ENCODE measurements at places on chromosomes 7 and 10.

- DNase-seq: no peak
Measured at GRCh38 chr10:48938281-48938680, 1.4 kb downstream of the LRRC18 start.

DNA sequence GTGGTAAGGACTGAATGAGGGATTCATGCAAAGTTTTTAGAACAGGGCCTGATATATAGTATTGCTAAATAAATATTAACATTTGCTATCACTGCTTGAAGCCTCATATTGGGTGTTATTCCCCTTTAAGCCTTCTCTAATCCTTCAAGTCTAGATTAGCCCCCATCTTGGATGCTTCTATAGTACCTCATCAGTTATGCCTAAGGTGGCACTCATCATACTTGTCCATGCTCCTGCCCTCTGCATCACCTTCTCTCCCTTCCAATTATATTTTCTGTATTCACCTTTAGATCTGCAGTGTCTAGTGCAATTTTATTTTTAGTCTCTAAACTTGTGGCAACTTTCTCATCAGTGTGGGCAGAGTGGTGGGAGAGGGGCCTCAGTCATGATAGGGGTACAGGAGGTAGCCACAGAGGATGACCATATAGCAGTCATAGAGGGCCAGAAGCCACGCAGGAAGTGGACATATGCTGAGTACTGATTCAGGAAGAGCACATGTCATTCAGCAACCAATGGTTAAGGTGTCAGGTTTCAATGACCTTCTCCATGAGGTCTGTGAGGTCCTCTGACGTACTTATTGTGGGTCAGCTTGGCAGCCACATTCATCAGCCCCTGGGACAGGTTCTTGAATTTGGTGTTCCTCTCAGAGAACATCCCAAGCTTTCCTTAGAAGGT, 2.5 kb downstream of the ENTPD1 start:
- DNase-seq: no peak

GRCh38 chr7:22083704-22084240, 138.1 kb upstream of the CDCA7L start:
- DNase-seq: no peak

GRCh38 chr10:37712489-37713131, 144.8 kb downstream of the ZNF248 start:
- DNase-seq: no peak

GRCh38 chr7:77867537-77867865, 68.9 kb downstream of the PHTF2 start:
- DNase-seq: no peak

- no peak for DNase-seq
Measured at GRCh38 chr7:47264021-47264651, 317.8 kb downstream of the TNS3 start.

GRCh38 chr10:36736311-36736710, 389.1 kb upstream of the ANKRD30A start:
- DNase-seq: no peak

- DNase-seq: no peak
Measured at GRCh38 chr10:71497763-71498326, 101.1 kb downstream of the CDH23 start.

DNA sequence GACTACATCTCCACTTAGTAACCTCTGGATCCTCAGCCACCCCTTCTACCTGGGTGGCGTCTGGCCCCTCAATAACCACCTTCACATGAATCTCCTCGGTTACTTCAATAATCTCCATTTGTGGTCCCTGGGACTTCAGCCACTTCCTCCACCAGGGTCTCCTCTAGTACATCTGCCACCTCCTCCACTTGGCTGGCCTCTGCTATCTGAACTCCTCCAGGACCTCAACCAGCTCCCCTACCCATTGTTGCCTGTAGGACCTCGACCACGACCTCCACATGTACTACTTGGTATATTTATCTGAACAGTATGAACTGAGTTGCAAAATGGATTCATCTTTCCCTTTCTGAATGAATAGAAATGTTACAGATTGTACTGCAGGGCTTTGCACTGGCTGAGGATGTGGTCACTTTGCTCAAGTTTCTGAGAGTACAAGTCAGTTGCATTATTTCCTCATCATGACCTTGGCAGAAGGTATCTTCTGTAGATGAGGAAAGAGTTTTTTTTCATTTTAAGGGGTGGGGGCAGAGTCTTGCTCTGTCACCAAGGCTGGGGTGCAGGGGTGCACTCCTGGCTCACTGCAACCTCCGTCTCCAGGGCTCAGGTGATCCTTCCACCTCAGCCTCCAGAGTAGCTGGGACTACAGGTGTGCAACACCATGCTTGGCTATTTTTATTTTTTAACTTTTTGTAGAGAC, 36.0 kb downstream of the MAT1A start:
- no peak for DNase-seq

- no peak for DNase-seq
Measured at GRCh38 chr10:95220539-95220938, 26.5 kb downstream of the ACSM6 start.

- no peak for DNase-seq
Measured at GRCh38 chr7:128729494-128729893, 9.7 kb upstream of the CALU start.
